ENCODE measurements at places on chromosomes 1 and 21.

- DNase-seq, result no peak
These were observed 23.4 kb downstream of the TNR start for GRCh38 chr1:175720023-175720422.

GRCh38 chr1:183847641-183848040, 42.7 kb downstream of the RGL1 start:
- no peak for DNase-seq

DNA sequence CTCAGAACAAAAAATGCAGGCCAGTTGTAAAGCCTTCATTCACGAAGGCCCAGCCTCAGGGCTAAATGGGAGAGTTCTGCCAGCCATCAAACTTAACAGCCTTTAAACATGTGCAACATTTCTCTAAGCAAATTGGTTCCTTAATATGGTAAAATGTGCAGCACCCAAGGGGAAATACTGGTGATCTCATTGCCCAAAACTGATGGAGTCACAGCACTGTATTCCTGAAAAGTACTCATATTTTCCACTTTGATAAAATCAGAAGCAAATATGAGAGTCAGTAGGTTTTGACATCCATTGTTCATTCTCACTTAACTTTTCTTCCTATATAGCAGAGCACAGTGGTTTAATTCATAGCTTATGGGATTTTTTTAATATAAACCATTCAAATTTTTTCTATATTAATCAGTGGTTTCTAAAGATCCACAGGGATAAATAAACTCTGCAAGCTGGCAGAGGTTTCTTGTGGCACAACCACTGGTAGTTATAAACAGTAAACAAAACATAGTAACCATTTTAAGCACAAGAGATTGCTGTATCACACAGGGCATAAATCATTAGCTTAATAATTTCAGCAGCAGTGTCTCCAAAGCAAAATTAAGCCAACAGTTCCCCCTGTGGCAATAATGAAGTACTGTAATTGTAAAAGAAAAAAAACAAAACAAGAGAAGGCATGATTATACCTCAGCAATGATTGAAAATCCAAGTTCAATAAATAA, 106.9 kb upstream of the LYPLAL1 start:
- no peak for DNase-seq

- no peak for DNase-seq
These were observed 213.8 kb downstream of the DUSP10 start for GRCh38 chr1:221527886-221528624.

DNA sequence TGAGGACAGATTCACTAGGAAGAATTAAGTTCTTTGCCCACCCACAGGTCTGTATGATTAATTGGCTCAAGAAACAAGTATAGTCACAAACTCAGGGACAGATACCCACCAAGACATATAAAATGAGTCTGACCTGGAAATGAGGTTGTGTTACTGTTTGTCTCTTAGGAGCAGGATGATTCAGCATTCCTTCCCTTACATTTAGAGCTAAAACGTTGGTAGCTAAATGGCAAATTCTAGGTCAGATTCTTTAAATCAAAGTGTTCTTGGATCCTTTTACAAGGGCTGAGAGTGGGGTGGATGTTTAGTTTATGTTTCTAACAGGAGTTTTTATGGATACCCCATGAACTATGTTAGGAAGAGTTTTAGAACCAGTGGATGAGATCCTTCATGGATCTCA, 4.7 kb downstream of the RIMKLA start:
- no peak for DNase-seq

DNA sequence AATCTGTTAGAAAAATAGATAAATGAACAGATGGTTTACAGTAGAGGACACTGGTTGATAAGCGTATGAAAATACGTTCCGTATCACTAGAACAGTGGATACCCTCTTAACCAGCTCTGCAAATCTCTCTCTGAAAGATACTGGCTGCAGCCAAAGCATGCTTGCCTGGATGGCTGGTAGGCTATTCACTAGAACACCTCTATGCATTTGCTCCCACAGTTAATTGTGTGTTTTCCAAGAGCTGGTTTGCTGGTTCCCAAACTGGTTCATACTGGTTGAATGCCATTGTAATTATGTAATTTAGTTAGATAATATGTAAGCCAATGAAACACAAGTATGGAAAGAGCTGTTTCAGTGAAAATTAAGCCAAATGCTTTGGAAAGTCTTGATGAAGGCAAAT, 126.6 kb downstream of the C1orf21 start:
- DNase-seq, result no peak

DNA sequence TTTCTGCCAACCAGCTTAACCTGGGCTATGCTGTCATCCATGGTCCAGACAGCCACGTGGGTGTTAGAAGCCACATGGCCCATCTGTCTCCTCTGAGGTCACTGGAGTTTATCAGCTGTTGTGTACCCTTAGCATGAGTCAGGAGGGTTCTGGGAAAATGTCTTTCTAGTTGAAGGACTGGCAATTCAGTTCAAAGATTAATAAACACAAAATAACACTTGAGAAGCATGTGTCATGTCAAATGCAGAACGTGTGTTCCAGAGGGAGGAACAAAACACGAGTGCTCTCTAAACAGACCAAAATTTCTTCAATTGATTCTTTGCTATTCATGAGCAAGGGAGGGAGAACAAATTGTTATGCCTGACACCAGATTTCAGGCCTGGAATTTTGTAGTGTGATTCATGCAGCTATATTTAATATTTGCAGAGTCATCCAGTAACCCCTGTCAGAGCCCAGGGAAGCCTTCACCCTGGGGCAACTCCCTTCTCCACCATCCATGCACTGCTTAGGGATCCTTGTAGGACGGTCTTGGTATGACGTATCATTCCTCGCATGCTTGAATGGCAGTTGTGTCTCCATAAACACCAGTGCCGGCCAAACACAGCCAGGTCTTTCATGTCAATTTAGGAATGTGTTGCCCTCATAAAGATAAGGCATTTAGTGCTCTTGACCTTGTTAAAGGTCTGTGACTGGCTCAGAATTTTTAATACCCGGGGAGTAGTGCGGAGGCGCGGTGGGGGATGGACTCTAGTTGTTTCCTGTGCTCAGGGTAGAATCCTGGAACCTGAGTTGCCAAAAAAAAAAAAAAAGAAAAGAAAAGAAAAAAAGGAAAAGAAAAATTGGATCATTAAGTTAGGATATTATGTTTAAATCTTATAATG, 27.7 kb upstream of the DYRK1A start:
- no peak for DNase-seq

DNA sequence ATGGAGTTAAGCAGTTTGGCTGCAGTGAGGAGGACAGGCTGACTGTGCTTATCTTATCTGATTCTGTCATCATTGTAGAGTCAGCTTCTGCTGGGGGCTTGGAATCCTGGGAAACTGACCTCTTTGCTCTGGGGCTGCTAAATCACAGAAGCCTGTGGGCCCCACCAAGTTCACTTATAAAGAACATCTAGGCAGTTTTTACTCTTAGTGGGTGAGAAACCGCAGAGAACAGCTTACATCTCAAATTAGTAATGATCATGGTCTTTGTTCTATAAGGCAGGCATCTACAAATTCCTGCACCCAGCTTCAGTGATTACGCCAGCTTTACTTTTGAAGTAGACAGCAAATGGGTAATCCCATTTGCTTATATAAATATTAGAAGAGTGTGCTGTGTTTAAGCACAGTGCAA, 75.7 kb downstream of the ZC3H11B start:
- no peak for DNase-seq

GRCh38 chr1:193240609-193241008, 54.2 kb upstream of the B3GALT2 start:
- DNase-seq, result no peak

GRCh38 chr1:218344814-218345672, at the start of gene TGFB2:
Gene TGFB2 (plus strand): TSS chr1:218345336. CDS start chr1:218346702, 1,366 bp downstream.
- peak; percentile 88 for DNase-seq

DNA sequence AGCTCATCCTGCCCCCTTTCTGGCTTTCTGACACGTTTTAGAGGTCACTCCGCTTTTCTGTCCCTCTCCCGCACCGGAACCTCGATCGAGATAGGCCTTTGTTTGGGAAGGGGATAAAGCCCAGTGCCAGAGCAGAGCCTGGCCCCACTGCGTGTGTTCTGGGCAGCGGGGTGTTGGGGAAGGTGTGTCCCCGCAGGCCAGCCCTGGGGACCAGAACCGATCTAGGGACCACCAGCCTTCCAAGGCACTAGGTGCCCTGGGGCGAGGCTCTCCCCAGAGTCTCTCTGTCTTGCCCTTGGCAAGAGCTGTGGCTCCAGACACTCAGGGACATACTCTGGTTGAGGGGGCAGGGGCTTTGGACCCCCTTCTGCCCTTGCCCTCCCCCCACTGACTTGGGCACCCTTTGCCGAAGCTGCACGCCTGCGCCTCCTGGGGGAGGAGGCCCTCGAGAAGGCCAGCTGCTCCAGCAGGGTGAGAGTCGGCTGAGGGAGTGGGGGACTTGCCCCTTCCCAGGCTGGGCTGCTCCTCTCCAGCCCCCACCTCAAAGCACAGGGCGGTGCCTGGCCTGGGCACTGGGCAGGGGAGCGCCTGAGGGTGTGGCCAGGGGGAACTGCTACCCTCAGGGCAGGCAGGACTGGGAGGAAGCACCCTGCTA, 16.4 kb downstream of the PRXL2B start:
- DNase-seq, result peak; percentile 68

- no peak for DNase-seq
These were observed 82.1 kb upstream of the KIF1B start for GRCh38 chr1:10128101-10128765.

DNA sequence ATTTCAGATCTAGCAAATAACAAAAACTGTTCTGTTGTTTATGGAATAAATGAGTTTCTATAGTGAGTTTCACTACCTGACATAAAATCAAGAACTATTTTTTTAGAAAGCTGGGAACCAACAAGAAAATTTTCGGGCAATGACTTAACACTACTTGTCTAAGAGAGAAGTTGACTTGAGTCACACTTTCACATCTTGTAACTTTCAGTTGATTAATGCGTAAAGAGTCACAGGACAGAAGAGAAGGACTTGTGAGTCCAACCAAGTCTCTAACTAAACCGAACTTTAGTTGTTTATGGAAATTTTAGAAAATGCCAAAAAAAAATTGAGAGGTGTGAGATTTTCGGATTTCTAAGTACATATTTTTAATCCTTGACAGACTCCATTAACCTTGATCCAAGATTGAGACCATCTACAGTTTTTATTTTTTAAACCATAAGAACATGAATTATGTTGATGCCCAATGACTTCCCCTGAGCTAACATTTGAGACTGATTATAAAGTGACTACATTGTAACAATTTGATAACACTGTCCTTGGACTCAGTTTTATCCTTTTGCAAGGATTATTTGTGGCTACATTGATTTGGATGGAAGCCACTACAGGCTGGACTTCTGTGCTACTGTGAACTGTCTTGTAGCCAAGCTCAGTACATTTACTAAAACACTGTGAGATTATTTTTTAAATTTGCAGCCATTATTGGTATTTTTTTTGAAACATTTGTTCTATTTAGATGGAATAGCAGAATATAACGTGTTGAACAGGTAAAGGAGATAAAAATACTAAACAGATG, 284.0 kb downstream of the PTPRC start:
- DNase-seq, result no peak

- peak; percentile 77 for DNase-seq
These were observed 25.3 kb upstream of the BTG2 start for GRCh38 chr1:203280061-203280460.

GRCh38 chr1:229410692-229411433, 23.0 kb downstream of the ACTA1 start:
- DNase-seq, result no peak

GRCh38 chr1:206937425-206937824, 8.8 kb downstream of the PIGR start:
- no peak for DNase-seq

DNA sequence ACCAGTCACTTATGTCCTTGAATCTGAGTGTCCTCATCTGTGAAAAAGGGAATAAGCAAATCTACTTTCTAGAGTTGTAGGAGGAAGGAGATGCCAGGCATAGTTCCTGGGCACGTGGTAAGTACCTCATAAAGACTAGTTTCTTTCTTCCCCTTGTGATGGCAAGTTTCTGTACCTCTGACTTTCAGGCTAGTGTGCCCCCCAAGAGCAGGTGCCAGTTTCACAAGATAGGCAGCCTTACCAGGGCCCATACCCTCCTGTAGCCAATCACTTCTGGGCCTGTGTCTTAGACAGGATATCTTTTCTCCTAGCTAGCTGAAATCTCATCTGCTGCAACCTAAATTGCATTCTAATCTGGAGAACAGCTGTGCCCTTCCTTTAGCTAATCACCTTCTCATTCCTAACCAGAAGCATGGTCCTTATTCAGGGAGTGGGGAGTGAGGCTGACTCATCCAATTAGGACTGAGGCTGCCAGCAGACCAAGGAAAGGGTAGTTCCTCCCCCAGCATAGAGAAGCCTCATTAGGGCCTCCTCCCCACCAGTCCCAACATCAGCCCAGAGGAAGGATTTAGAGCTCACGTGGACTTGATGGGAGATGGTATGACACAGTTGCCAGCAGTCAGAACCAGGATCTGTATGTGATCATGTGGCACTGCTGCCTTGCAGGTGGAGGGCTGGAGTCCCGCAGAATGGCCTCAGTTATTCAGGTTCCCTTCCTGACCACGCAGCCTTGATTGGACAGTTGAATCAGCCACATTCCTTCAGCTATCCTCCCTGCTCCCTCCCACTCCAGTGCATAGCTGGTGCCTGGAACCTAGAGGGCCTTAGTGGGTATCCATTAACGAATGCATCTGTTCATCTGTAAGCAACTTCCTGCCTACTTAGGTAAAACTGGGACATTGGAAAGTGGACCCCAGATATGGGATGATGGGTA, 7.9 kb downstream of the KLHDC8A start:
- DNase-seq, result no peak

GRCh38 chr1:115227346-115228082, 110.5 kb downstream of the NGF start:
- no peak for DNase-seq

DNA sequence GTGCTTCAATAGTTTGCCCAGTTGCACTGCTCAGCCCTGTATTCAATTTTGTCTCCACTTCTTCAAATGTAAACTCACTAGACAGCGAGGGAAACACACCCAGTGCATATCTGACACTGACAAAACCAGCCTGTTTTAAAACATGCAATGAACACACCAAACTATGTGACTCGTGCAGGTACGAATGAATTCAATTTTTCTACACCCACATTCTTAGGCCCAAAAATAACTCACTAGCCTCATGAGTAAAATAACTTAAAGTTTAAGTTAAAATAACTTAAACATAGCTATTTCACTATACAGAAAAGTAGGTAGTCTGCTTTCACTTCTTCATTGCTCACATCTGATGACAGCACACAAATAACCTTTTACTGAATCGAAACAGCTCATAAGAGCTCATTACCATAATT, 21.1 kb downstream of the TTC13 start:
- DNase-seq, result no peak

GRCh38 chr1:41483001-41483850, 1.3 kb downstream of the EDN2 start:
- no peak for DNase-seq
